CD8-positive, alpha-beta memory T cell (primary cell): ENCODE measurements at places on chromosomes 7 and 10. TPM values are rescaled to one million over a fixed set of nuclear protein-coding genes. Genes with fewer than 3 reads are reported as not detected.

Gene GLI3
- 0.16 TPM for polyA plus RNA-seq

- no peak overlapping the region for H3K4me3 ChIP-seq
- DNase-seq, result no peak
- no peaks in the 10 kb centered on the region for H3K4me1 ChIP-seq
- peaks cover 33% of the 10 kb centered on the region for H3K36me3 ChIP-seq
- no peaks in the 10 kb centered on the region for H3K27me3 ChIP-seq
- H3K27ac ChIP-seq, result no peak overlapping the region
Measured at GRCh38 chr10:112395809-112396530, 22.1 kb downstream of the ACSL5 start.

Gene TAS2R5
- not detected for polyA plus RNA-seq

Gene TMEM176B
- polyA plus RNA-seq, result not detected

DNA sequence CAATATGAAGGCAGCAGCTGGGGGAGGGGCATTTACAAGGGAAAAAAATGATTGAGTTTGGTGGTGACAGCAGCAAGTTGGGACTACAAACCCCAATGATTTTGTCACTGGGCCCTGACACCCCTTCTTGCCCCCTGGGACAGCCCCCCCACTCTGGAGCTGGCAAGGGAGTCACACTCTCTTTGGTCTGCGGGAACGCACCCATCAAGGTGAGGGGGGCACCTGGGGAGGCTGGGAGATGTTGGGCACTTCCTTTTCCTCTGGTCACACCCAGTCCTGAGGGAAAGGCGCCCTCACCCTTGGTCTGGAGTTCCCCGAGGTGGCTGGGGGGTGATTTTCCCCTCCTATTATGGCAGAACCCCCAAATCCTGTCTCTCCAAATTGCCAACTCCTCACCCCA, 24.4 kb downstream of the EPHB4 start:
- no peaks in the 10 kb centered on the region for H3K4me1 ChIP-seq
- peak overlapping the region; percentile 38 for H3K27ac ChIP-seq
- no peaks in the 10 kb centered on the region for H3K36me3 ChIP-seq
- DNase-seq, result no peak
- no peaks in the 10 kb centered on the region for H3K27me3 ChIP-seq

- H3K4me3 ChIP-seq, result no peak overlapping the region
- H3K36me3 ChIP-seq, result no peaks in the 10 kb centered on the region
- no peaks in the 10 kb centered on the region for H3K4me1 ChIP-seq
Measured at GRCh38 chr7:135771961-135772638, 23.5 kb upstream of the FAM180A start.

- H3K4me3 ChIP-seq, result no peak overlapping the region
- no peak overlapping the region for H3K27ac ChIP-seq
- no peaks in the 10 kb centered on the region for H3K4me1 ChIP-seq
Measured at GRCh38 chr10:30562787-30563186, 66.8 kb downstream of the LYZL2 start.

DNA sequence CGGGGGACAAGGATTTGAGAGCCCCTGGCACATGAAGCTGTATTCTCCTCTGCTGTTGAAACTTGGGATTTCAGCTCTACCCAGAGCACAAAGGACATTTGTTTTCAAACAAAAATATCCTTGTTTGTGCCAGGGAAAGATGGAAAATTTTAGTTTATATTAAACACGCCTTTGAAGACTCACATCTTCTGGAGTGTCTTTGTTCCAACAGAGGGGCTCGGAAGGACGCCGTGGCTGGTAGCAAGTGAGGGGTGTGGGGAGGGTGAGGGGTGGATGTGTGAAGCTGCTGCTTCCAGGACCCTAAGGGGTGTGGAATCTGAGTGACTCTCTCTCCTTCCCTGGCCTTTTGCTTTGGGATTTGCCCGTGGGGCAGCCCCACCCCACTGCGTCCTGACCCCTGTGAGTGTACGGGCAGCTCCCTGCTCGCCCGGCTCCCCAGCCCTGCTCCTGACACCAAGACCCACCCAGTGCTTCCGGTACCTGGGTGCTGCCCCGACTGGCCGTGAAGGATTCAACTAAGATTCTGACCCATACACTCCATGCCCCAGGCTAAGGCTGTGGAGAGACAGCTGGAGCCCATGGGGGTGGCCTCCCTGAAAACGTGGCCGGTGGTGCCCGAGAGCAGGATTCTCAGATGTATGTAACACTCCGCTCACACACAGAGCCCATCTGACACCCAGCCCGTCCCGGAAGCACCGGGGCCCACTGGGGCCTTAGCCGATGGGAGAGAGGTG, 59.6 kb downstream of the ZRANB1 start:
- H3K36me3 ChIP-seq, result no peaks in the 10 kb centered on the region
- H3K27ac ChIP-seq, result no peak overlapping the region
- no peaks in the 10 kb centered on the region for H3K27me3 ChIP-seq
- no peak for DNase-seq
- H3K4me3 ChIP-seq, result no peak overlapping the region

Gene HOXA4
- 0.20 TPM for polyA plus RNA-seq

Gene ZCWPW1
- 6.5 TPM for polyA plus RNA-seq

GRCh38 chr10:120575411-120575810, 118.4 kb downstream of the PLPP4 start:
- no peak overlapping the region for H3K27ac ChIP-seq
- H3K4me1 ChIP-seq, result no peaks in the 10 kb centered on the region
- no peak for DNase-seq
- H3K36me3 ChIP-seq, result no peaks in the 10 kb centered on the region
- no peak overlapping the region for H3K4me3 ChIP-seq
- H3K27me3 ChIP-seq, result no peaks in the 10 kb centered on the region

Gene TAF5
- 4.4 TPM for polyA plus RNA-seq

Gene MDFIC
- 125 TPM for polyA plus RNA-seq

GRCh38 chr10:113495553-113495952, 57.3 kb upstream of the HABP2 start:
- H3K4me1 ChIP-seq, result no peaks in the 10 kb centered on the region
- H3K4me3 ChIP-seq, result no peak overlapping the region
- DNase-seq, result no peak
- H3K27me3 ChIP-seq, result no peaks in the 10 kb centered on the region
- H3K36me3 ChIP-seq, result no peaks in the 10 kb centered on the region
- no peak overlapping the region for H3K27ac ChIP-seq

DNA sequence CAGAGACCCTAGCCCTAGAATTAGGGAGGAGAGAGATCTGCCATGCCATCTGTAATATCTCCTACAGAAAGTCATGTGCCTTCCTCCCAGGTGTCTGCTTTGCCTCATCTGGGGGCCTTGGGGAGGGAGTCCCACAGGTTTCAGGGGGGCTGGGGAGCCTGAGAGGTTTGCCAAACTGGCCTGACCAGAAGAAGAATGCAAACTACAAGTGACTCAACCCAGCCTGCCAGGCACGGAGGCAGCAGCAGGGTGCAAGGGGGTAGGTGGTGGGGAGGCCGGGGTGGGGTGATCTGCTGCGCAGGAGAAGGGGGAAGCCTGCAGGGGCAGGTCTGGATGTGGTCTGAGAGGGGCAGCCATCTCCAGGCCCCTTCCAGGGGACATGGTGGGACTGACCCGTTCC, 9.6 kb upstream of the TRIM8 start:
- H3K27me3 ChIP-seq, result no peaks in the 10 kb centered on the region
- no peak for DNase-seq
- no peak overlapping the region for H3K27ac ChIP-seq
- H3K4me3 ChIP-seq, result no peak overlapping the region

DNA sequence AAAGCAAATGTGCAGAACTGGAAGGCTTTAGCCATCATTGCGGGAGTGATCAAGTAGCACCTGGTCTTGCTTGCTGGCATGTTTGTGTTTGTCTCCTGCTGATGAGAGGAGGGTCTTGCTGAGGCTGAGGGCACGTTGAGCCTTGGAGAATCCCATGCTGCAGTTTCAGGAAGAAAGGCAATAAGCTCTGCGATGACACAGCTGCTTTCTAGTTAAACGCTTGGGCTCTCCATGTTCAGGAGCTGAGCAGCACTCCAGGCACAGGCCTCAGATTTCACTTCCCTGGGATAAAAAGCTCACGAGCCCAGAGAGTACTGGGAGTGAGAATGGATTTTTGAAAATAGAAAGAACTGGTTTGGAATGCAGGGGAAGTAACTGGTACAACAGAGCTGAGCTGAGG, 100.8 kb downstream of the LRRC18 start:
- no peak overlapping the region for H3K27ac ChIP-seq
- no peaks in the 10 kb centered on the region for H3K27me3 ChIP-seq
- no peaks in the 10 kb centered on the region for H3K36me3 ChIP-seq
- no peak overlapping the region for H3K4me3 ChIP-seq

Gene AQP1
- not detected for polyA plus RNA-seq

DNA sequence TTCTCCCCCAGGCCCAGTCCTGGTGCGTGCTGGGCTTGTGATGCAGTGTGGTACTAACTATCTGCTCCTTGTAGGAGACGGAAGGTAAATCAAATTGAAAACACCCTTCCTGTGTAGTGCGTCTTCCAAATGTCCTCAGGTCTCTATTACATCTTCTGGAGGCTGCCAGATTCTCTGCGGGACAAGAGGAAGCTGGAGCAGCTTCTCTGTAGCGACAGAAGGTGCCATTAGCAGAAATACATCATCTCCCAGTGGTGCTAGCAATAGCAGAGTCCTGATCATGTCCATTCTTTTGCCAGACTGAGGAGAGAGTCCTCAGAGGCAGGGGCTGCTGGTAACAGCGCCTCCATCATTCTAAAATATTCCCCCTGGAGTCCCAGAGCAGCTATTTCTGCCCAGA, 675.2 kb downstream of the LRMDA start:
- no peak for DNase-seq
- H3K4me1 ChIP-seq, result no peaks in the 10 kb centered on the region
- H3K27me3 ChIP-seq, result no peaks in the 10 kb centered on the region
- no peaks in the 10 kb centered on the region for H3K36me3 ChIP-seq
- H3K4me3 ChIP-seq, result no peak overlapping the region

GRCh38 chr7:23469150-23469960, 936 bp downstream of the IGF2BP3 start:
- H3K27me3 ChIP-seq, result peaks cover 84% of the 10 kb centered on the region
- H3K27ac ChIP-seq, result peak overlapping the region; percentile 69
- H3K4me1 ChIP-seq, result peaks cover 54% of the 10 kb centered on the region
- peak; percentile 36 for DNase-seq

- H3K27me3 ChIP-seq, result no peaks in the 10 kb centered on the region
- H3K4me3 ChIP-seq, result no peak overlapping the region
- no peaks in the 10 kb centered on the region for H3K36me3 ChIP-seq
- no peaks in the 10 kb centered on the region for H3K4me1 ChIP-seq
- H3K27ac ChIP-seq, result no peak overlapping the region
Measured at GRCh38 chr10:98309366-98310355, 41.7 kb upstream of the LOXL4 start.

DNA sequence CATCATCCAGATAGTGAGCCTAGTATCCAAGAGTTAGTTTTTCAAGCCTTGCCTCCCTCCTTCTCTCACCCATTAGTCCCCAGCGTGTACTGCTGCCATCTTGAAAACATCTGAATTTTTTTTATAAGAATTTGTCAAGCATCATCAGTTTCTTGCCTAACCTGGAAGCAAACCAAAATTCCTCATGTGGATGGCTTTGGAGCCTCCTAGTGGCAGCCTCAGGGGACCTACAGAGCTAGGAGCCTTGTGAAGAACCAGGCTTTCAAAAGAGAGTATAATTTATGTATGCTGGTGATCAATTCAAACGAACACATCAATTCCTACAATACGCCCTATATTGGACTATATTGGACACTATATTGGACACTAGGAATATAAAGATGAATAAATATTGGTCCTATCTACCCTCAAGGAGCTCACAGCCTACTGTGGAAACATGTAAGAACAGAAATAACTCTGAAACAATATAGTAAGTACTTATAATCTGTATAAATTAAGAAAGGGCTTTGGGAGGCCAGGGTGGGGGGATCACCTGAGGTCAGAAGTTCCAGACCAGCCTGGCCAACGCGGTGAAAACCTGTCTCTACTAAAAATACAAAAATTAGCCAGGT, 63.4 kb downstream of the HPSE2 start:
- H3K27me3 ChIP-seq, result no peaks in the 10 kb centered on the region
- no peaks in the 10 kb centered on the region for H3K36me3 ChIP-seq
- no peak for DNase-seq
- H3K27ac ChIP-seq, result no peak overlapping the region
- no peak overlapping the region for H3K4me3 ChIP-seq

- H3K4me3 ChIP-seq, result peak overlapping the region; percentile 61
- no peaks in the 10 kb centered on the region for H3K36me3 ChIP-seq
- H3K27ac ChIP-seq, result no peak overlapping the region
- peaks cover 10% of the 10 kb centered on the region for H3K4me1 ChIP-seq
- H3K27me3 ChIP-seq, result no peaks in the 10 kb centered on the region
Measured at GRCh38 chr10:31602541-31603234, 283.7 kb downstream of the ZEB1 start.

Gene ZNF722
- polyA plus RNA-seq, result not detected

- H3K36me3 ChIP-seq, result no peaks in the 10 kb centered on the region
- H3K27me3 ChIP-seq, result no peaks in the 10 kb centered on the region
- no peaks in the 10 kb centered on the region for H3K4me1 ChIP-seq
- DNase-seq, result no peak
- no peak overlapping the region for H3K4me3 ChIP-seq
Measured at GRCh38 chr10:30877111-30877510, 154.6 kb downstream of the ZNF438 start.

Gene CYP3A4
- polyA plus RNA-seq, result not detected

GRCh38 chr10:84395581-84395980, 67.2 kb downstream of the CCSER2 start:
- peaks cover 3% of the 10 kb centered on the region for H3K4me1 ChIP-seq
- H3K36me3 ChIP-seq, result no peaks in the 10 kb centered on the region
- no peak overlapping the region for H3K4me3 ChIP-seq
- no peaks in the 10 kb centered on the region for H3K27me3 ChIP-seq
